ENCODE measurements at places on chromosomes 1 and 21.

DNA sequence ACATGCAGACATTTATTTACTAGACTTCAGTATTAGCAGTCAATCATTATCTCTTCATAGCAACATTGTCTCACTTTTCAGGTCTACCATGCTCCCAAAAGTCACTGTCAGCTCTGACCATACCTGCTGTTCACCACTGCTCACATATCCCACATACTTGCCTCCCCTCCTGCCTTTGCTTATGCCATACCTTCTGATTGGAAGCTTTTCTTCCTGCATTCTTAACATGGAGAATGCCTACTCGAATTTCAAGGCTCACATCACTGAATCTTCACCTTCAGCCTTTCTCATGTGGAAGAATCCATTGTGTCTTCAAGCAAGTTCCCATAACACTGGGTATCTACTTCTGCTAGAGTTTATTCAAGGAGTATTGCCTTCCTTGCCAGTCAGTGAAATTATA, 135.4 kb downstream of the NTNG1 start:
- DNase-seq, result no peak

GRCh38 chr1:14511166-14511680, 87.3 kb upstream of the KAZN start:
- no peak for DNase-seq

GRCh38 chr21:29121759-29122158, 8.7 kb upstream of the MAP3K7CL start:
- no peak for DNase-seq

DNA sequence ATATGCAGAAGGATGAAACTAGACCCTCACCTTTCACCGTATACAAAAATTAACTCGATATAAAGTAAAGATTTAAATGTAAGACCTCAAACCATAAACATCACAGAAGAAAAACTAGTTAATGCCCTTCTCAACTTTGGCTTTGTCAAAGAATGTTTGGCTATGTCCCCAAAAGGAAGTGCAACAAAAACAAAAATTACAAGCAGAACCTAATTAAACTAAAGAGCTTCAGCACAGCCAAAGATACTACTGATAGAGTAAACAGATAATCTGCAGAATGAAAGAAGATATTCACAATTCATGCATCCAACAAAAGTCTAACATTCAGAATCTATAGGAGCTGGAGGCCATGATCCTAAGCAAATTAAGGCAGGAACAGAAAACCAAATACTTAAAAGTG, 824.6 kb upstream of the NEGR1 start:
- DNase-seq, result no peak

- DNase-seq, result no peak
Observed at GRCh38 chr1:11804666-11805421, 920 bp downstream of the MTHFR start.

GRCh38 chr1:2343023-2343935, 48.1 kb downstream of the MORN1 start:
- no peak for DNase-seq

DNA sequence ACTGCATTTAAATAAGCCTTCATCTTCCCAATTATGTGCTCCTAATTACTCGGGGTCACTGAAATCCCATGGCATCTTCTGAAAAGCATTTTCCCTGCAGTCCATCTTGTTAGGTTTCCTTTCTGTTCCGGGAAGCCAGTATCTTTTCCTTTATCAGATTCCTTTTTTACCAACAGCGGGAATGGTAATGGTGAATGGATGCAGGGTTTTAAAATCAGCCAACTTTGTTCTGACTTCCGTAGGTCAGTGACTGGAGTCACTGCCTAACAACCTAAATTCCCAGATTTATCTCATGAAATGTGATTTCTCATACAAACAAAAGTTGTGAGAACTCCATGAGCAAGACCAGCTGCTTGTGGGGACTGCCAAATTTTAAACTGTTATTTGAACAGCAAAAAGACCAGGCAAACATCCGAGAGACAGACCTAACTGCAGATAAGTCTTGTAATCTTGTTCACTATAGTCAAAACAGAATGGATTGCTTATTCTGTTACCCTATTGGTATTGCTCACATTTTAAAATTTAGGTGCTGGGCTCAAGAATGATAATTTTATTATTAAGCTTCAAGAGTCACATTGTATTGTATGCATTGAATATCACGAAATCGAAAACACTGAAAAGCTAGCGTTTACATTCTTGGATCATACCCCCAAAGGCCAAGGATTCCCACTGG, 1.2 kb upstream of the RWDD3 start:
- no peak for DNase-seq

DNA sequence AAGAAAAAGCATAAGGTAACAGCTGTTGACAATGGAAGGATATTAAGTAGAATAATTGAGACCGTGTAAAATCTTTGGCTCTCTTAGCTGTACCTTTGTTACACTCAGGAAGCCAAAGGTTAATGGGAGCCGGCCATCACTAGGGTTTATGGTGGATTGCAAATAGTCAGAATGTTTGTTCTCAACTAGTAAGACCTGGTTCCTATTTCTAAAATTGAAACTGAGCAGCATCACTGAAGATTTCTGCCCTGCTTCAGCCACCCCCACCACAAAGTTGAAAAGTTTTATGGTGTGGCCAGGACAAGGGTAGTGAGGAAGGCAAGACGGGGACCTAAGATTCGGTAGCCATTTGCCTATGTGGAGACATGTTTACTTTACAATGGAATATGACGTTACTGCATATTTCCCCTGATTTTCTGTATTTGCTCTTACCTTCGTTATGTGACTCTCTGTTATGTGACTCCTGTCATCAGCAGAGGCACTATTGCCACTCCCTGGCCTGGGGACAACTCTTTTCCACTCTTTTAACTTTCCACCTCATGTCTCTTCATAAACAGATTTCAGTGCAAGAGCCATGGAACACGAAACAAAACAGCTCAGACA, 41.4 kb upstream of the KIF1B start:
- DNase-seq, result no peak

DNA sequence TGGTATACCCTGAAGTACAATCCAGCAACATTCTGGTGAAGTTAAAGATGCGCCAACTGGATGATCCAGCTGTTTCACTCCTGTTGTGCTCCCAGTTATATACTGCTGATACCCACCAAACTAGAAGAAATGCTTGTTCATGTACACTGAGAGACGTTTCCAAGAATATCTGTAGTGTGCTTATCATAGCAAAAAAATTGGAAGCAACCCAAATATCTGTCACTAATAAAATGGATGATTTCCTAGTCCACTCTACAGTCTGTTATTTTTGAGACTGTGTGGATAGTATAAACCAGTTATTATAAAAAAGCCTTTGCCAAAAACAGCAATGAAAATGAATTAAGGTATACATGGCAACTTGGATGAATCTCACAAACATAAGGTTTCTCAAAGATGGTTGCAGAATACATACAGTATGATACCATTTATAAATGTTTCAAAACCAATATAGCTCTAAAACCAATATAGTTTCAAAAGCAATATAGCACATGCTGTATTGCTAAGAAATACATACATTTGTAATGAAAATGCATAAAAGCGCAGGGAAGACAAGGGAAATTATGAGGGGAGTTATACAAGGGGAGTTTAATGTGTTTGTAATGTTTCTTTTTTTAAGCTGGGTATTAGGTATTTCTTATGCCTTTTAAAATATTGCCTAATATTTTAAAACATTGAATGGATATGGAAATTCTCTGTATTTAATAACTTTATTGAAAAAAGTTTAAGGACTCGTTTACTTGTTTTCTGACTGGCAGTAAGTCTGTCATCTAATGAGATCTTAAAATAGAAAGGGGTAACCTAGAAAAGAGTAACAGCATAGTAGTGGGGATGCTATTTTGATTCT, 36.5 kb downstream of the GPSM2 start:
- no peak for DNase-seq

DNA sequence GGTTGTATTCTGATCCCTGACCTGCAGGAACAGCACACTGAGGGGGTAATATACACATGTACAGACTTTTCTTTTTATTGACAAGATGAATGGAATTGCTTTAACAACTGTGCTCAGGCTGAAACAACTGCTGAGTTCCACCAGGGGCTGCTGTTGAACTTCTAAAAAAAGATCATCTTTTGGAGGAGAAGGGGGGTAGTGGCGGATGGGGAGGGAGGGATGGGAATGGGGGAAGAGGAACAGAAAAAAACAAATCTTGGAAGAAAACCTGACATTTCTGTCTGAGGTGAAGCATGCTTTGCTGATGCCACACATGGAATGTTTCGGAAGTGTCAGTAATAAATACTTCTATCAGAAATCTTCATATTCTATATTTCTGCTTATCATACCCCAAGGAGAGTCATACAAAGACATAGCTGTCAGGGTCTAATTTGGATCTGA, 75.0 kb downstream of the RWDD3 start:
- DNase-seq, result no peak

- DNase-seq, result no peak
Observed at GRCh38 chr1:158059984-158060383, 66.5 kb downstream of the KIRREL1 start.

GRCh38 chr1:212667223-212668139, 32.2 kb downstream of the BATF3 start:
- DNase-seq, result no peak

GRCh38 chr1:36755303-36756230, 272.9 kb upstream of the CSF3R start:
- no peak for DNase-seq

- DNase-seq, result no peak
Observed at GRCh38 chr21:29117372-29117955, 13.0 kb upstream of the MAP3K7CL start.

DNA sequence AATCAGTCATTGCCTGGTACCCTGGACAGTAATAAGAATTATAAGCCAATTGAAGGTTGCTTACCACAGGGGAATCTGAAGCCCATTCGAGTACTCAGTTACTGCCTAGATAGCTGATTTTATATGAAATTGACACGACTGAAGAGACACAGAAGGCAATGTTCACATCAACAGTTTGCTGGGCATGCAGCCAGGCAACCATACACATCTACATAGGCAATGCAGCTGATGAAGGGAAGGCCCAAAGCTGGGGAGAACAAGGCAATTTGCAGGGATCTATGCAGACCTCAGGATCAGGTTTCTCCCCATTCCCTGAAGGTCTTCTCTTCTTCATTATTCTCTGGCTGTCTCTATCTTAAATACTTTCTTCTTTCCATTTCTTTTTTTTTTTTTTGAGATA, 448.7 kb downstream of the PTBP2 start:
- no peak for DNase-seq

GRCh38 chr21:23644768-23645167, 1962.5 kb downstream of the MRPL39 start:
- DNase-seq, result no peak

- DNase-seq, result no peak
Observed at GRCh38 chr1:74964508-74965102, 169.6 kb upstream of the LHX8 start.

DNA sequence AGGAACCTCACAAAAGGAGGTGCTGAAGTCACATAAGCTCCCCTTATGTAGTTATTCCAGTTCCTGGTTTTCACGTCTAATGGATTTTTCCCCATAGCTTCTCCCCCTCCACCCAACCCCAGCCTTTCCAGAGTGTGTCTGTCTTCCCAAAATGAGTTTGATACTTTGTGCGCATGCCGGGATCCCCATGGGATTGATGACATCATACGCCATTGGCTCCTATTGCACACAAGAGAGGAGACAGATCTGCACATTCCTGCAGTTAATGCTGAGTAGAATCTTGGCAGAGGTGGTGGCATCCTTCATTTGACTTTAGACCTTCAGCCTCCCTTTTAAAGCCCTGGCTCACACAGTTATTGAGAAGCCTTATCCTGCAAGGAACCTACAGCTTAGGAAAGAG, 71.4 kb downstream of the DDR2 start:
- DNase-seq, result no peak

DNA sequence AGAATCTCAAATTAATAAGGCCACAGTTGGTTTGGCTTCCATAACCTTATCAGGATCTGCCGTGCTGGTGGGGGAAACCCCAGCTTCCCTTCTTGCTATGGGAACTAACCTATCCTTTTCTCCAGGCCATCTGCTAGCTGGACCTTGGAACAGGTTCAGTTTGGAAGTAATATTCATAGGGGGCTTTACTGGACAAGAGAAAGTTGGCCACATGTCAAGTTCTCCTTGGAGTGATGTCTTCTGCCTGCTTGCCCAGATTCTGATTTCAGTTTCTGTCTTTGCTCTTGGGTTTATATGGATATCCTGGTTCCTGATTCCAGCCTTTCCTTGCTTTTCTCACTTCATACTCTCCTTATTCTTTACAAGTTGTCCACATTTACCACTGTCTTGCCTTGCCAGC, 279.6 kb downstream of the ASTN1 start:
- DNase-seq, result no peak

GRCh38 chr1:85607126-85607920, 26.8 kb downstream of the CCN1 start:
- DNase-seq, result no peak

DNA sequence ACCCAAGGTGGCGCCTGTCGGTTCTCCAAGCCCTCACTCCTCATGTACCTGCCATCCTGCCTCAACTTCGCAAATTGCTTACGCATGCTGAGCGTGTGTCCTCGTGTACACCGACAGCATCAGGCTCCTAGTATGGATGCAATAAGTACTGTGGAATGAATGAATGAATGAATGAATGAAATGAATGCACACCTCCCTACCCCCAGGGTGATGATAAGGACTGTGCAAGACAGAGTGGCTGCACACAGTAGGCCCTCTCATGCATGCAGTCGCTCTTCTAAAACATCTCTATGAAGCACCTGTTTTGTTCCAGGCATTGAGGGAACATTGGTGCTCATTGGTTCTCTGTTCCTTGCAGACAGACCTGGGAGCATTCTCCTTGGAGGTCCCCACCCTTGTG, 49.8 kb upstream of the H6PD start:
- DNase-seq, result no peak

DNA sequence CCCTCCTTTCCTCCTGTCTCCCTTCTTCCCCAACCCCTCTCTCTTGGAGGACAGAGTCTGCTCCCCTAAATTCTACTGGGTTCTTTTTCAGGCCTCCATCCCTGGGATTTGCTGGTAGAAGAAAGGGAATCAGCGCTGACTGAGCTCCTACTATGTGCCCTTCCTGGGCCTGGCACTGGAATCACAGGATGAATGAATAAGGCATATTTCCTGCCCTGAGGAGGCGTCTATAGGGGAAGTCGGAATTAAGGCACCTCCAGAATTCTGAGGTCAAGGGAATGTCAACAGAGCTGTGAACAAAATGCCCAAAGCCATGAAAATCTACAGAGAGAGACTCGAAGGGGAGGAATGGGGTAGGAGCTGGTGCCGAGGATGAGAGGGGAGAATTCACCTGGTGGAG, 17.4 kb upstream of the BTG2 start:
- DNase-seq, result no peak

GRCh38 chr1:96145492-96145891, 576.1 kb upstream of the PTBP2 start:
- no peak for DNase-seq
